ENCODE measurements at places on chromosomes 13 and 19.

- DNase-seq: no peak
Measured at GRCh38 chr13:23557043-23557442, 13.2 kb upstream of the TNFRSF19 start.

- DNase-seq: no peak
Measured at GRCh38 chr19:18422530-18423191, 3.5 kb downstream of the SSBP4 start.

GRCh38 chr19:34324320-34324719 is 40.7 kb upstream of the GPI start:
- no peak for DNase-seq

DNA sequence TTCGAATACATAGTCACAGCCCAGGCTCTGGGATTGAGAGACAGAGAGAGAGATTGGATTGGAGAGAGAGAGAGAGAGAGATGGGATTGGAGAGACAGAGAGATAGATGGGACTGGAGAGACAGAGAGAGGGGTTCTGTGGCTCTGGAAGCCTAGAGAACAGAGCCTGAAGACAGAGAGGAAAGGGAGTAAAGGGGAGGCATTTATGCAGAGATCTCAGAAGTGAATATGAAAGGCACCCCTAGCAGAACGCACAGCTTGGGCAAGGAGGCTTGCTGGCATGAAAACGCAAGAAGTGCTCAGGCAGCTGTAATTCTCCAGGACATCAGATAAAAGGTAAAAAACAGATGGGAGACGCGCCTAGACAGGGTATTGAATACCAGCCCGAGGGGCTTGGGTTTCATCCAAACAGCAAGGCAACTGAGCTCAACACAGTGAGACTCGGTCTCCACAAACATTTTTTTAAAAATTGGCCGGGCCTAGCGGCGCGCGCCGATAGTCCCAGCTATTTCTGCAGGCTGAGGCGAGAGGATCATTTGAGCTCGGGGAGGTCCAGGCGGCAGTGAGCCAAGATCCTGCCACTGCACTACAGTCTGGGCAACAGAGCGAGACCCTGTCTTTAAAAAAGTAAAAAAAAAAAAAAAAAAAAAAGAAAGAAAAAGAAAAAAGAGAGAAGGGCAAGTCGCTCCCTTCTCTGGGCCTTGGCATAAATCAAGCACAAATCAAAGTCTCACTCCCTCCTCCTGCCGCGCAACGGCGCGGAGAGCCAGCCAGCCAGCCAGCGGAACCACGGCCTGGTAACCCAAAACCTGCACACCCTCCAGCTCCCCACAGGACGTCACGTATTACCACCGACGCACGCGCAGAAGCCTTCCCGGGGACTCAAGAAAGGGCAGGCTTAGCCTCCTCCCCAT is 774 bp upstream of the PPP2R1A start:
- no peak for DNase-seq

GRCh38 chr19:12639901-12640613 is 26.5 kb downstream of the MAN2B1 start:
- DNase-seq: peak; percentile 90

DNA sequence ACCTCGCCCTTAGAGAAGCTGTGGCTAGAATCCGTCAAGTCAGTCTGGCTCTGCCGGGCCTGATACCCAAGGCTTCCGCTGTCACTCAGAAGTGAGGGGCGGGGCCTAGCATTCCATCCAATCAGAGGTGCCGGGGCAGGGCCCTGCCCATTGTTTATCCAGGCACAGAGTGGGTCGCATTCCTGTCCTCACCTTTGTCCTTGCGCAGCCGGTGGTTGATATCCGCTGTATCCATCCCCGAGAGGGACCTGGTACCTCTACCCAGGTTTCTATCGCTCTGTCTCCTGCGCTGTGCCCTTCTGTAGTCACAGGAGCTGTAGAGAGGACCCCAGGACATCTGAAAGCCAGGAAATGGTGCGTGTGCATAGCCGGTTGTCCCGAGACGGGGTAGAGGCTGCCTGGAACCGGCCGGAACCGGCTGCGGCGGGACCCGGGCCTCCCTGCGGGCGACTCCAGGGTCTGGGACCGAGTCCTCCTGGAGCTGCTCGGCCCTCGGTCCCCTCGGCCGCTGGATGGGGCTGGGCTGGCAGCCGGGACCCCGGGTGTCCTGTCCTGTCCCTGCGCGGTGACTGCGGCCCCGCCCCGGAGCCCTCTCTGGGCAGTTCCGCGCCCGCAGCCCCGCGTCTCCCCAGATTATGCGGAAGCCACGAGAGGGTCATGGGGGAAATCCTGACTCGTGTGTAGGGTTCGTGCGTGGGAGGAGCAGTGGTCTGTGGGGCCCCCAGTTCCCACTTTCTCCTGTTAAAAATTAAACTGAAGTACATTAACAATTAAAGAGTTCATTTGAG is at the start of gene ZNF763:
TSS of gene ZNF763 (plus strand) at position 183 of the 788 bp plus-strand sequence. CDS start at position 352, 169 bp downstream.
- peak; percentile 94 for DNase-seq

DNA sequence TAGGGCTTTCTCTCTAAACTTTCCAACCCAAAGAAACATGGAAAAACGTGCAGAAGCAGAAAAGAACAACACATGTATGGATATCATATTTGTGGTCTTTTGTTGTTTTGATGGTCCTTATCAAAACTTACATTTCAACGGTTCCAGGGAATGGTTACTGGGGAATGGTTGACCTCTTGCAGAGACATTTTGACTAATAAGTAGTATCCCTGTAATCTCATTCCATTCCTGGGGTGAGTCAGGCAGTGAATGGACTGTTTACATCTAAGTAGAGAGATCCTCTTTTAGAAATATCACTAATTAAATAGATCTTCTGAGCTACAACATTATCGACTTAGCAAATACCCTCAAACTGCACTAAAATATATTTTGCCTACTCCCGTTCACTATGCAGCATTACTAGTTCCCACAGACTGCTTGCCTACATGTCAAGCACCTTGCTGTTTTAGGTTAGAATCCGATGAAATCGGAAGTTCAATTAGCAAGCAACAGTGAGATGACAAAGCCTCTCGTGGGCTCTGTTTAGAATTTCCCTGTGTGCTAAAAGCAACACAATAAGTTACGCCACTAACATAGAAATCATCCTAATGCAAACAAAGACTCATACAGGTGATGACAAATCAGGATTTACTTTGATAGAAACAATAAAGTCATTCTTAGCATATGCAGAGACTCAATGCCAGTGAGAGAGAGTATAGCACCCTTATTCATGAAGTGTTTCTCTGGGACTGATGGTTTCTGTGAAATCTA is 797.7 kb upstream of the ARGLU1 start:
- DNase-seq: no peak

GRCh38 chr19:23956051-23956450 is 41.4 kb downstream of the ZNF726 start:
- DNase-seq: no peak

GRCh38 chr19:40768869-40769268 is 6.5 kb upstream of the MIA start:
- peak; percentile 67 for DNase-seq

GRCh38 chr13:109198585-109198984 is 569.2 kb downstream of the MYO16 start:
- no peak for DNase-seq

DNA sequence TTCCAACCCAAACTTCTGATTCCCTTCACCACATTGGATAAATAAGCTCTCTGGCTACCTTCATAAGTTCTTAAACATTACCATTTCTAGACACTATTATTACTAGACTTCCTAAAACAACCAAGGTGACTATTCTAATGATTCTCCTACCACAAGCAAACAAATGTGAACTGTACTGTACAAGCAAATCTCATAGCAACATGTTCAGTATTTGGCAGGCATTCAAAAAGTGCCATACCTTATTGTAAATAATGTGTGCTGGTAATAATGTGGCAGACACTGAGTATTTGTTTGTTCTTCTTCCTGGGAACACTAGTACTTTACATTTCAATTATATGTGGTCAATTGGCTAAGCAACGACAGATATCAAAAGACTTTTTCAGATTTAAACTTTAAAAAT is 986.0 kb upstream of the SPRY2 start:
- no peak for DNase-seq

GRCh38 chr13:40984668-40985366 is 34.3 kb downstream of the ELF1 start:
- no peak for DNase-seq

DNA sequence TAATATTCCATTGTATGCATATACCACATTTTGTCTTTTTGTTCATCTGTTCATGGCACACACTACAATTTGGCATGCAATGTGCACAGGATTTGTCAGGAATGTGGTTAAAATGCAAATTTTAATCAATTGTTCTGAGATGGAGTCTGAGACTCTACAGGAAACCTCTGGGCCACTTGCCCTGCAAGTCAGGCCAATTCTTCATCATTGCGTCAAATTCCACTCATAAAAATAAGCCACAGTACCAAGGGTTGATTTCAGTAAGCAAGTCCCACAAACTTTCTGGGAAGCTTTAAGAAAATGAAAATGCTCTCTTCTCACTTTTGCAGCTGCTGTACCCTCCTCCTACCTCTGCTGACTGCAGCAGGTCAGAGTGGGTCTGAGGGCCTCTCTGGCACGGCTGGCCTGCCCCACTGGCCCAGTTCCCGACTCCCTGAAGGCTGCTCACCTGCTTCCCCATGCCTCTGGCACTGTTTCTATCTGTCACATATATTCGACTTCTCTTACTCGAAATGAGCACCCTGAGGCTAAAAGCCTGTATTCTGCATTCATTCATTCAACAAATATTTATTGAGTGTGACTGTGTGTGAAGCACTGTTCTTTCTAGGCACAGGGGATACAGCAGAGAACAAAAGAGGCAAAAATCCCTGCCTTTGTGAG is 83.8 kb upstream of the WASF3 start:
- no peak for DNase-seq

GRCh38 chr19:27654266-27654990 is 1558.5 kb downstream of the UQCRFS1 start:
- no peak for DNase-seq

GRCh38 chr13:44703371-44703770 is 127.2 kb upstream of the TSC22D1 start:
- DNase-seq: peak; percentile 70

DNA sequence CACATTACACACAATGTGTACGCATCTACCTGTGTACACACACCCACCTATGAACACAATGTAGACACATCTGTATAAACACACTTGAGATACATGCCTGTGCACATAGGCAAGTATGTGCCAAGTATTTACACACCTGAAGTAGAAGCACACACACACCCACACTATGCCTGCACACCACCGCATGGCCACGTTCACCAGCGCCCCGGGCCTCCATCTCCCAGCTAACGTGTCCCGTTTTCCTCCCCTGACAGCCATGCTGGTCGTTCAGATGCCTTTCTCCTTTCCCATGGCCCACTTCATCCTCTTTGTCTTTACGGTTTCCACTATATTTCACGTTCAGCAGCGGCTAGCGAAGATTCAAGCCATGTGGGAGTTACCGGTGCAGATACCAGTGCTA is 6.9 kb downstream of the FUT2 start:
- DNase-seq: no peak

- DNase-seq: no peak
Measured at GRCh38 chr13:81021284-81021840, 680.4 kb upstream of the SPRY2 start.

- peak; percentile 79 for DNase-seq
Measured at GRCh38 chr19:35462476-35462953, 14.5 kb downstream of the FFAR2 start.

- no peak for DNase-seq
Measured at GRCh38 chr13:43816401-43816889, 29.7 kb upstream of the ENOX1 start.

DNA sequence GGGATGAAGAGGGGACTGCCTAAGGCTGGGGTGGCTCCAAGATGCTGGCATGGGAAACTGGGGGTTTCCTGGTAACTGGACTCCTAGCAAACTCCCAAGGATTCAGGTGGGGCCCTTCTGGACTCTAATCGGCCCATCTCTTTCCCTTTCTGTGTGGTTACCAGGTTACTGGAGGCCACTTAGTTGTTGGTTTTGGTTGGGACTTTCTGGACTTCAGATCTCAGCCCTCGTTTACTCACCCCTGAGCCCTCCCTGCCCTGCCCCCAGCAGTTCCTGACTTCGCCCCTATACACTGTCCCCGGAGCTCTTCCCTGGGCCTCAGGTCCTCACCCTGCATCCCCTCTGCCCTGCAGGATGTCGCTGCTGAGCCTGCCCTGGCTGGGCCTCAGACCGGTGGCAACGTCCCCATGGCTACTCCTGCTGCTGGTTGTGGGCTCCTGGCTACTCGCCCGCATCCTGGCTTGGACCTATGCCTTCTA is 328 bp downstream of the CYP4F12 start:
- DNase-seq: no peak

DNA sequence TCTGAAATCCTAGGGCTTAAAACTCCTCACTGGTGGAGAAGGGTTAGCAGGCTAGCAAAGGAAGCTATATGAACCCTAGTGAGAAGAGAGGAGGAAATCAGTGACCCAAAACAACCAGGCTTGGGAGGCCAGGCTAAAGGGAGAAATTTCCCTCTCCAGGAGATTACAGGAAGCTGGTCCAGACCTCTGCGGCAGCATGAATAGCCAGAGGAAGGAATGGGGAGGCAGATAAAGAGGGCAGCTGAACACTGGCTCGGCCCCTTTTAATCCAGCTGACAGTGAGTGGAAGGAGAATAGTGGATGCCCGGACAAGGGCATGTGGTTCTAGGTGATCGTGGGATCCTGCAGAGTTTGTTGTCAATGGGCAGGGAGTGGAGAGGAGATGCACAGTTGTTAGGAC is 130.6 kb downstream of the COG6 start:
- DNase-seq: no peak

DNA sequence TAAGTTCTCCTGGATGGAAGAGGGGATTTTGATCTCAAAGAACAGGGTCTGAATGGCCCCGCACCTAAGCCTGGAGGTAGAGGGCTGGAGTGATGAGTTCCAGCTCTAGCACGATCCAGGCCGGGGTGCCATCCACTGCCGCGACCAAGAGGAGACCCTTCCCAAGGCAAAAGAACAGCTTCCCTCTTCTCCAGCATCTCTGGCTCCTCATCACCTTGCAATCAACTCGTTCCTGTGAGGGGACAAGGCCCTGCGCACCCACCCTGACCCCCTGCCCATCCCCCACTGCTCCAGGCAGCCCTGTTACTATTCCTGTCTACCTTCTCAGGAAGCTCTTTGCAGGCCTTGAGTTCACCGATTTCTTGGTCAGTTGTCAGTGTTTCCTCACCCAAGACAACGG is 17.8 kb downstream of the COL4A1 start:
- DNase-seq: no peak

- no peak for DNase-seq
Measured at GRCh38 chr13:80000684-80001509, 340.0 kb downstream of the SPRY2 start.

- no peak for DNase-seq
Measured at GRCh38 chr13:41048640-41049039, 12.7 kb upstream of the WBP4 start.

DNA sequence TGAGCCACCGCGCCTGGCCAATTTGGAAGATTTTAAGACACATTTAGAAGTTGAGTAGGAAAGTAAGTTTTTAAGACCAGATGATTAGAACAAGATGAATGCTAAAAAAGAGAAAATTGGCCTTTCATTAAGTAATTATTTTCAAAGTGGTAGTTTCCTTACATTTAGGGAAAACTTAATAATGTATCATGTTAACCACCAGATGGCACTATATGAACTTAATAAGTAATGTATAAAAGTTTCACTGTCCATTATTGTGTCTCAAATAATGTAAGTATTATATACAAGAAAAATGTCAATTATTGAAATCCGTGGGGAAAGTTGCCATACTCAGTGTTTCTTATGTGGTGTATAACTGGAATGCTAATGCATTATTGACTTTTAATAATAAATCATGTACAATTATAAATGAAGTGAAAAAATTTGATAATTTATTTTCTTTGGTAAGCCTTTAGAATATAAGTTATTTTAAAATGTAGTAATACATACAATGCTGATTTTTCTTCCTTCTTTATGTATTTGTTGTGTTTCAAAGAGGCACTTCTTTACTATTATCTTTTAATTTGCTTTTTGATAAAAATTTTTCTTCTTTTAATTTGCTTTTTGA is 29.2 kb downstream of the COG6 start:
- DNase-seq: peak; percentile 3

Data from suppressor macrophage (primary cell).